Stimulated activated naive CD4-positive, alpha-beta T cell treated with Interleukin-2 at 50 U/mL for 16 hours (primary cell): ENCODE measurements at places on chromosomes 2 and 18.

GRCh38 chr2:19043893-19044292 lies 314.5 kb downstream of the OSR1 start:
- no peak for DNase-seq

GRCh38 chr2:119317554-119317953 lies 49.1 kb downstream of the C2orf76 start:
- DNase-seq = no peak

DNA sequence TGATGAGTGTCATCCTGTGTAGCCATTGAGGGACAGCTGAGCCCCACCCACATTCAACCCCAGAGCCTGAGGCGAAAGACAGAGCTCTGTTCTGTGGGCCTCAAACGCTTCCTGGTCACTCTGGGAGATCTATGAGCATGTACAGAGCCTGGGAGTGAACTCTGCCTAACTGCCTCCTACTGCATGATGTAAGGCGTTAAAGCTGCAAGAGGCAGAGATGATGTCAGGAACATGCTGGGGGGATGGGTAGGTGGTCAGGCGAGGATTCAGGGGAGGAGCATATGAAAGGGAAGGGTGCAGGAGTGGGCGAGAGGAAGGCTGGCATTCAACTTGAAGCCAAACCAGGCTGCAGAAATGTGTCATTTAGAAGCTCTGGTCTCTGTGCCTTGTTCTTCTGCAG lies 181.0 kb downstream of the TFCP2L1 start:
- DNase-seq = no peak

- DNase-seq = no peak
Observed at GRCh38 chr2:178418426-178418825, 32.5 kb downstream of the PRKRA start.

DNA sequence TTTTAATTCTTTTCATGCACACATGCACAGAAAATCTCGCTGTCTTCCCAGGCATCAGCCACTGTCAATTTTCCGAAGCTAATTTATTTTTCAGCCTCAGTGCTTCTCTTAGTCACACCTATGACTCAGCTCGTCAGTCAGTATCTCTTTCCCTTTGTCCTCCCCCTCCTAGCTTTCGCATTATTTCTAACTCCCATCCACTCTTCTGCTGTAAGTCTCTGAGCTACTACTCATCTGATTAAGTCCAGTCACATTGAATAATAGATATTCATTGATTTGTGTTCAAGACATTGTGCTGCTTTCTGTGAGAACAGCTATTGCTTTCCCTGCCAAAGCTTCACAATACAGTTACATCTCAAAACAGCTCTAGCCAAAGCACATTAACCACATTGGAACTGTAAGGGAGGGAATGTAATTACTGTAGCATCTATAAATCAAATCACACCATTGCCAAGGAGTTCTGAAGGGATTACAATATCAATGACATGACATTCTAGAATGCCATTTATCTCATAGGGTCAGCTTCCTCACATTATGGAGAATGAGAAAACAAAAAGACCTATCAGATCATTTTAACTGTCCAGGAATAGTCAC lies 89.4 kb downstream of the SCN3A start:
- DNase-seq = no peak

- no peak for DNase-seq
Observed at GRCh38 chr2:195651046-195651445, 6.0 kb upstream of the SLC39A10 start.

DNA sequence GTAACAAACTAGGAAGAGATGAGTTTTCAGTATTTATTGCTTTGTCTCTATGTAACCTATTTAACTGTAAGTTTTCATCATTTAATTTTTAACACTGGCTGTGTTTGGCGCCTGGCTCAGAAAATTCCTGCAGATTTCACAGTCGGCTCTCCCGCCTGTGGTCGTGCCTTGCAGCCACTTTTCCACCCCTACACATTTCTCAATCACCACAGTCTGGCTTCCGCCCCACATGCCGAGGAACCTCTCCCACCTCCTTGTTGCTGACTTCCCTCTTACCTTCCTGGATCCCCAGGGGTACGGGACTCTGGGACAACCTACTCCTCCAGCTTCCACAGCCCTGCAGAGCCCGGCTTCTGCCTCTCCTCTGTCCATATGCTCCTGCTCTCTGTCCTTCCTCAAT lies 41.6 kb upstream of the MGAT4A start:
- DNase-seq = no peak

- DNase-seq = no peak
Observed at GRCh38 chr18:44682871-44683221, 2.2 kb downstream of the SETBP1 start.

DNA sequence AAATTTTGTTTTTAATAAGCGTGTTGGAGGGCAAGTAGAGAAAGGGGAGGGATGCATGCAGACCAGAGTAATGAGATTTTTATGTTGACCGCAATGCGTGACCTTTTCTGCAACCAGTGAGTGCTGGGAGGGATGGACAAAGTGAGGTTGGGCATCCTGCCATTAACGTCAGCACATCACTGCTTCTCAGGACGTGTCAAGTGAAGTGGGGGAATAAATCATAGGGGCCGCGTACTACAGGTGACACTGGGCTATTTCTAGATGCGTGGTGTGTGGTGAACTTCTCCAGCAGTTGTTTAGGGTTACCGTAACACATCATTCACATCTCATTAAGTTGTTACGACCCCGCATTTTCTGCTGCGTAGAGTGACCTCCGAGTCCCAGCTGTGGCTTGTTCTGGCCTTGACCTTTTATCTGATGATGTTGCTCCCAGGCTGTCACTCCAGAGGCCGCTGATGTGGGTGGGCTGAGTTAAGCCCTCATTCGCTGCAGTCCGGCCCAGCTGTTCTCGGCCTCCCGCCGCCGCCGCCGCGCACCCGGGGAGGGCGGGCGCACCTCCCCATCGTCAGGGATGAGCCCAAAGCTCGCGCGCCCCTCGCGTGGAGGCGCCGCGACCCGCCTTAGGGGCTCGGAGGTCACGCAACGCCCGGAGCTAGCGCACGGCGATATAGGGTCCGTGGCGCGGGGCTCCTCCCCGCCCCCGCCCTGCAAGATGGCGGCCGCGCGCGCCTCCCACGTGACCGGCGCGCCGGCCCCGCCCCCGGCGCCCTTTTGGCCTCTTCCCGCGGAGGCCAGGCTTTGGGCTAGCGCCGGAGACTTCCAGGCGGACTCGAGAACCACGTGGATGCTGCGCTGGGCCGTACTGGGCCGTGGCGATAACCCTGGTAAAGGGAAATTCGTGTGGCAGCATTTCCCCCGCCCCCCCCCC lies 3.5 kb downstream of the ZCCHC2 start:
- DNase-seq = peak; percentile 53

GRCh38 chr18:25349926-25350487 lies 2.0 kb downstream of the ZNF521 start:
- no peak for DNase-seq

- no peak for DNase-seq
Observed at GRCh38 chr18:58080451-58080850, 36.4 kb downstream of the NEDD4L start.

- peak; percentile 52 for DNase-seq
Observed at GRCh38 chr2:231708773-231709635, 679 bp downstream of the PTMA start.

DNA sequence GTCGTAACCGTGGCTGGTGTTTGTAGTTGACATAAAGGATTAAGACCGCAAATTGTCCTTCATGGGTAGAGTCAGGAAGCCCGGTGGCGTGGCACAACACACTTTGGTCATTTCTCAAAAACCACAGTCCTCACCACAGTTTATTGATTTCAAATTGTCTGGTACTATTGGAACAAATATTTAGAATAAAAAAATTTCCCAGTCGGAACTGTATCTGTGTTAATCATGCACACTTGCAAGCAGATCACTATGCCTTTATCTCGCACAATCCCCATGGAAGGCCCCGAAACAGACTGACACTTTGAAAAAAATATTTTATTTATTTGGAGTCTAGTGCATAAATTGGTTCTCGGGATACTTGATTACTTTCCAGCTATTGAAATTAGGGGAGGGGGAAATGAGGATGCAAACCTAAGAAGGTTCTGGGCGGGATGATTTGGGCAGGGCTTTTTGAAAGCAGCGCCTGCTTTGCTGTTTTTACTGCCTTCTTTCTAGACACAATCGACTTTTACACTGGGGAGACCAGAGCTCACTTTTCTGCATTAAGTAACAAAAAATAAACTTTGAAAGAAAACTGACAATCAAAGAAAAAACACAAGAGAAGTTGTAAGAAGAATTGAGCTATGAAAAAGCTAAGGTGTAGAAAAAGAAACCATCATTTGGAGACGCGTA lies 15.4 kb upstream of the HOXD1 start:
- DNase-seq = no peak

GRCh38 chr2:109268916-109269315 lies 139.9 kb downstream of the SH3RF3 start:
- no peak for DNase-seq

- DNase-seq = no peak
Observed at GRCh38 chr18:49177071-49177470, 226.3 kb upstream of the SMAD7 start.

GRCh38 chr2:216774620-216775019 lies 79.3 kb upstream of the IGFBP5 start:
- no peak for DNase-seq

DNA sequence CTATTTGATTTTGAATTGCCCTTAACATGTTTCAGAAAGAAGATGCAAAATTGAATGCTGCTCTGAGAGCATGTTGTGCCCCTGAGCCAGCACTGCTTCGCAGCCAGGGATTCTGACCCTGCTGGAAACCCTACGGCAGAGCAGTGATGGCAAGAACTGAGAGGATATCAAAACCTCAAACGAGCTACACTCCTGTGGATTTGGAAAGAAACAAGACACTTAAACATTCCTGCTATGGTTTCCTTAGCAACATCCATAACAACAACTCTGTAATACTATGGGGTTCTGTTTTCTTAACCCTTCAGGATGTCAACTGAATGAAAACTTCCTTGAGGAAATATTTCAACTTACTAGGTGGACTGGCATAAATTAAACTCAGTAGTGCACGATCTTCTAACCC lies 649.1 kb downstream of the NYAP2 start:
- no peak for DNase-seq

DNA sequence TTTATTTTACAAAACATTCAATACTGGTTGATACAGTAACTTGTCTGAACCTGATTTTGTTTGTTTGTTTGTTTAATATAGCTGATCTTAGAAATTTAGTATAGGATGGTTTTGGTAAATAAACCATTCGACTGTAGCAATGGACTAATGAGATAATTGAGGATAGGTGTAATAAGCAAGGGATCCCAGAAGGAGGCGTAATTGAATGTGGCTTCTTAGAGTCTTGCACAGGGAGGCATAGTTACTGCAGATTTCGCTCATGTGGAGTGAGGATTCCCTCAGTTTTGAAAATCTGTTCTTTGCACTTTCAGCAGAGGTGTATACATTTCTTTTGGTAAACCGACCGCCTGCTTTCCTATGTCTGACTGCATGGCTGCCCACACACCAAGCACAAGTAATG lies 709.6 kb downstream of the SOCS6 start:
- DNase-seq = no peak

DNA sequence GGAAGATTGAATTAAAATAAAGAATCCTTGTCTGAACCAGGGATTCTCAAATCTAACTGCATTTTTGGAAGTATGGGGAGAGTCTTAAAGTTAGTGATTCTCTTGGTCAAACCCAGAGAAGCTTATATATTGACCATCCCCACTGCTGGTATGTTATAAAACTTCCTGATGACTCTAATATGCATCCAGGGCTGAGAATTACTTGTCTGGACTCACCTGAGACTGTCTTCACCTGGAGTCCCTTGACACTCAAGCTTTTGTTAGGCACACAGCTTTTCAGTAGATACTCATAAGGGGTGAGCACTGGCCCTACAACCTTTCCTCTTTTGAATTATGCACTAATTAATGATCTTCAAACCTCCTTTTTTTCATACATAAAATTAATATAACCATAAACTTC lies 149.6 kb upstream of the GULP1 start:
- DNase-seq = no peak

DNA sequence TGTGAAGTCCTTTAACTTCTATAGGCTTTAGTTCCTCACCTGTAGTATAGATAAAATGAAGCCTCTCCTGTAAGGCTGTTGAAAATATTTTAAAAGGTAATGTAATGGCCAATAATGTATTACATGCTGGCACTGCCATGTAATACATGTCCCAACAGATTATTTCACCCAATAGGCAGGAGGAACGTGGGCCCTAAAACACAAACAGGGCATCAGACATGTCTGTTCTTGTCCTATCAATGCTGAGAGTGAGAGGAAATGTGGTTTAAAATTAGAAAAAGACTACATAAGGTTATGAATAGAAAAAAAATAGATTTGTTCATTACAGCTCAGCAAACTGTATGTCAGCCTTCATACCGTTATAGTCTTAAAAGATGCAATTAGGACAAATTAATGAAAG lies 492.7 kb upstream of the DDX18 start:
- no peak for DNase-seq

DNA sequence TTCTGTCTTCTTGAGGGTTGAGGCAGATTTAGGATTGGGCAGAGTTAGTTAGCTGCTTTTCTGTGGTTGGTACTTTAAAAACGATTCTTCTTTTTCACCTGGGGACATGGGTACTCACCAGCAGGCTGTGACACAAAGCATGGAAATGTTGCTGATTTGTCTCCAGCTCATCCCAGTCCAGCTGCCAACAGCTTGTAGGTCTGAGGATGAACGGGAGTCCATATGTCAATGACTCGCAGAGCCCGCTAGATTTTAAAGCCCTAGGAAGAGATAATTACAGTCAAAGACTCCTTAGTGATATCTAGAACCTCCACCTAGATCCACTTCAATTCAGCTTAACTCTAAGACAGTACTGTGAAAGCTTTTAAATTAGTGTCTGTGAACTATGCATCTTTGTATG lies 20.8 kb downstream of the DOK1 start:
- no peak for DNase-seq

- no peak for DNase-seq
Observed at GRCh38 chr2:138090330-138090729, 126.1 kb downstream of the HNMT start.

- no peak for DNase-seq
Observed at GRCh38 chr2:222176890-222177289, 121.9 kb downstream of the PAX3 start.

DNA sequence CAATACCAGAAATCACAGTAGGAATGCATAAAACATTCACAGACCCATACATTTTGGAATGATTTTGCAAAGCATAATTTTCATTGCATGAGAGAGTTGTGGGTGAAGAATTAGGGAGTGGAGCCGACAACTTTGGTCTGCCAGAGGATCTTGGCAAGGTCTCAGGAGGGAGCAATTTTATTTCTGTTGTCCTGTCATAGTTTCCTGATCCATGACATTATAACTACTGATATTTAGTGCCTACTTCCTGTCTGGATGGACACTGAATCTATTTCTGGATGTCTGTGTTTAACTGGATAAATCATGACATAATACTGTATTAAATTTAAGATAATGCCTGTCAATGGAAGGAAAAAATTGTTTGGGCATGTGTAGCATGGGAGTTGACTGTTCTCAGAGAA lies 2.4 kb downstream of the ITGA4 start:
- DNase-seq = no peak

- DNase-seq = no peak
Observed at GRCh38 chr2:121203591-121204249, 81.3 kb downstream of the TFCP2L1 start.

GRCh38 chr18:50559752-50560680 lies at the start of gene MAPK4:
TSS of gene MAPK4 (plus strand) at chr18:50560087. CDS start at chr18:50663959, 103,872 bp downstream.
- DNase-seq = no peak
